NK-92 treated with Interleukin-12 subunit alpha and Interleukin-12 subunit beta, amount 100 ng/mL, for 24 hours (cell line): ENCODE measurements at places on chromosomes 6 and 20.

- DNase-seq, result no peak
Observed at GRCh38 chr6:87766211-87766610, 64.2 kb upstream of the AKIRIN2 start.

GRCh38 chr6:8845690-8846089 lies 410.3 kb upstream of the SLC35B3 start:
- DNase-seq, result no peak

DNA sequence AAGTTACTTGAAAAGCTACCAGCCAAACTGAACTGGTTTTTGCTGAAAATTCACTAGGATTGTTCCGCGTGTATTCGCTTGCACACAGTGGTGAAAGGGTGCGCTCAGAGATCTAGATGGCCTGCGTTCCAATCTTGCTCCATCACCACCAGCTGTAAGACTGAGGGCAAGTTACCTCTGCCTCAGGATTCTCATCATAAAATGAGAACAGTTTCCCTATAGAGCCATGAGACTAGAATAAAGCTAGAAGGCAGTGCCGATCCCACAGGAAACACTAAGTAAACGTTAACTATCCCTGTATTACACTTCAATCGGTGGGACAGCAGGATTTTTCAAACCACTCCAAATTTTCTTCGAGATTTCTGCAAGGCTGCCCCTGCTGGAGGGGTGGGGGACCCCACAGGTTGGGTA lies 838 bp downstream of the AHCY start:
- no peak for DNase-seq

DNA sequence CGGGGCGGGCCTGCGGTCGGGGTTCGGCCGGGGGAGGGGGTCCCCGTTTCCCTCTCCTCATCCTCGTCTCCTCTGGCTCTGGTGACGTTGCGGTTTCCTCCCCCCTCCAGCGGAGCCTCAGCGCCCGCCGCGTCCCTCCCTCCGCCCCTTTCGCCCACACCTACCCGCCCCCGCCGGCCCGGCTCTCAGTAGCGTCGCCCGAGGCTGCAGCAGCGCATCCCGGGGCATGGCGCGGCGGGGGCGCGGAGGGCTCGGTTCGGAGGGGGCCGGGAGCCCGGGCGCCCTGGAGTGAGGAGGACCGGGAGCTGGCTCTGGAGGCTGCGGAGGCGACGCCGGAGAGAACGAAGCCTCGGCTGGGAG lies at the start of gene DSE:
Gene DSE, plus strand, starts transcription at position 188 of the 360 bp plus-strand sequence. CDS start 28,304 bp downstream, outside the sequence.
- no peak for DNase-seq

GRCh38 chr6:43702534-43703440 lies 15.2 kb upstream of the MRPS18A start:
- DNase-seq, result no peak

DNA sequence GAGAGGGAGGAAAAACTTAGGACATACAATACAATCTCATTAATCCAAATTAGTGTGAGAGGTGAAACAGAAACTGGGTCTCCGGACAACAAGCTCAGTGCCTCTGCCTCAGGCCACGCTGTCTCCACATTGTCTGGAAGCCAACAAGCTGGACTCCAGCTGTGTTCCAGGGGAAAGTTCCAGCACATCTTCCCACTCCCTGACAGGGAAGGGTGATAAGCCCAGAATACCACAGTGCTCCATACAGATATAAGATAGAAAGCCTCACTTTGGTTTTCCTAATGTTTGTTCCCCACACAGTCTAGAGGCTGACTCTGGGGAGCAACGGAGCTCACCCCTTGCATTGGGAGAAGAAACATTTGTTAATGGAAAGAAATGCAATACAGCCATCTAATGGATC lies 117.1 kb upstream of the SPTLC3 start:
- no peak for DNase-seq

GRCh38 chr6:20416567-20417345 lies 15.1 kb downstream of the E2F3 start:
- no peak for DNase-seq

DNA sequence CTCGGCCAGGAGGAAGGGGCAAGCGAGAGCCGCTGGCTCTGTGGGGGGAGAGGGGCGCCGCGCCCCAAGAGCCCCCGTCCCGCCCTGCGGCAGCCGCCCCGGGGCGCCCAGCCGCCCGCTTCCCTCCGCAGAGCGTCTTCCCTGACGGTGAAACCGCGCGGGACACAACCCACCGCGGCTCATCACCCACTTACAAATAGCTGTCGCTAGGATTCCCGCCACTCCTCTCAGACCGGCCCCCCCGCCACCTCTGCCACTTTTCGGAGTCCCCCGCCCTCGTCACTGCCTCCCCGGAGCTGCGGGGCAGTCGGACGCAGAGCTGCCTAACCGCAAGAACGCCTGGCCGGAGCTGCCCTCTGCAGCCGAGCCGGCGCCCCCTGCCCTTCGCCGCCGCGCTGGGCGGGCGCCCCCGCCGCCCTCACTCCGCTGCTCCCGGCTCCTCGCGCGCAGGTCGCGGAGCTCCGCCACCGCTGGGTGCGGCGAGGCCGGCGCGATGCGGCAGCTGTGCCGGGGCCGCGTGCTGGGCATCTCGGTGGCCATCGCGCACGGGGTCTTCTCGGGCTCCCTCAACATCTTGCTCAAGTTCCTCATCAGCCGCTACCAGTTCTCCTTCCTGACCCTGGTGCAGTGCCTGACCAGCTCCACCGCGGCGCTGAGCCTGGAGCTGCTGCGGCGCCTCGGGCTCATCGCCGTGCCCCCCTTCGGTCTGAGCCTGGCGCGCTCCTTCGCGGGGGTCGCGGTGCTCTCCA lies at the start of gene SLC35D3:
Gene SLC35D3, plus strand, starts transcription at position 366 of the 749 bp plus-strand sequence. Its CDS starts 128 bp downstream, at position 494.
- DNase-seq, result no peak

GRCh38 chr6:20746024-20746423 lies 211.8 kb downstream of the CDKAL1 start:
- DNase-seq, result no peak

- no peak for DNase-seq
Observed at GRCh38 chr6:151916075-151916474, 108.6 kb downstream of the ESR1 start.

GRCh38 chr6:1796706-1797529 lies 187.2 kb downstream of the FOXC1 start:
- DNase-seq, result no peak

GRCh38 chr6:167094820-167095637 lies 27.9 kb upstream of the CCR6 start:
- no peak for DNase-seq

DNA sequence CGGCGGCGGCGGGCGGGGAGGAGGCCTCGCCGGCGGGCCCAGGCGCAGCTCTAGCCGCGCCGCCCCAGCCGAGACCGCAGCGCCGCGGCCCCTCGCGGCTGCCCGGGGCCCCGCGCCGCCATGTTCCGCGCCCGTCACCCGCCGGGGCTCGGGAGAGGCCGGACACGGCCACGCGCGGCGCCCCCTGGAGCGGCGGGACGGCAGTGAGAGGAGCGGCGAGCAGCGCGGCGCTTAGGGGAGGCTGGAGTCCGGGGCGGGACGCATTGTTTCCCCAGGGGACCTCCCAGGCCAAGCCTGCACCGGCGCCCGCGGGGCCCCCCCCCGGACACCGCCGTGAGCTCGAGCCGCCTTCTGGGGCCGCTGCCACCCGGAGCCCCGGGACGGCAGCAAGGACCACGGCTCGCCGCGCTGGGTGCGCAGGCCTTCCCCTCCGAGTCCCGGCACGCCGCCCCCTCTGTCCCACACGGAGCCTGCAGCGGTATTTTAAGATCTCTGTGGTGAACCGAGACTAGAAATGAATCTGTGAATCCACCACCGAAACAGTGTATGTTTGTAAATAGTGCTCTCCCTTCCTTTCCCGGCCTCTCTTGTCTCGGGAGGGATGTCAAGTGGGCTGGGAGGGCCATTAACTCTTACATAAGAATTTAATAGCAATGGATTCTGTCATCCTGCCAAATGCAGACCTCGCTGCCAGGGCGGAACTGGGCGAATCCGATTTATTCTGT lies 424 bp upstream of the KIF13A start:
- no peak for DNase-seq
